ENCODE measurements at places on chromosomes 5 and 9.

DNA sequence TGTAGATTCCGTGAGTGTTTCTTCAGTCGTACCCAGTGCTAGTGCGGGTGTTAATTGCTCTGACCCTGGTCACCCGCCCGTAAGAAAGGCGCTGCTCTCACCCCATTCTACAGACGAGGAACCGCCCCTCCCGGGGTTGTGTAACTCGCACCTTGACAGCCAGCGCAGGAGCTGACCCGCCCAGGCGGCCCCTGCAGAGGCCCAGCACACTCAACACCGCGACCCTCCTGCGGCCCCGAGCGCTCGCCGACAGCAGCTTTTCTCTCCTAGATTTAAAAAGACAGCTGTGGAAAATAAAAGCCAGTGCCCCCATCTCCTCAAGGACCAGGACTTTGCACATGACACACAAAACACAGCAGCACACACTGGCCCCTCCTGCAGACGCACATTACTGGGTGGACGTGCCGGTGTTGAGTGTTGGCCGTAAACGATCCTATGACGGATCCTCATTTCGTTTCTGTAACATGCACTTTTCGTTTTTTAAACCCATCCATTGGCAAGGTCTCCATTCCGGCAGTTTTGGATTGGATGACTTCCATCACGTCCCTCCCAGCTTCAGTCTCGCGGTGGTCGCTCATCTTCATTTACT, 22.9 kb downstream of the OR2V2 start:
- peak; percentile 53 for DNase-seq

DNA sequence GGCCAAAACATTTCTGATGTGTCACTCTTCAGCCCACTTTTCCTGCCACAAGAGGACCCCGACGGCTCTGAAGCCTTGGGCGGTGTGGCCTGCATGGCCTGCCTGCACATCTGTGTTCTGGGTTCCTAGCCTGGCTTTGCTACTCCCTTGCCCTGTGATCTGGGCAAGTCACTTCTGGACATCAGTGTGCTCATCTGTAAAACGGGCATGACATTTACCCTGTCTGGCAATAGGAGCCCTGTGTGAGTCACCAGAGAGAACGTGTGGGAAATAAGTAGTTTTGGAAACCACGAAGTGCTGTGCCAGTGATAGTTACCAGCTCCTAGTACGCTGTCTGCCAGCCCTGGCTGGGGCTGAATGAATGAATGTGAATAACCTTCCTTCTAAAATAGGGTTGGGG, 90.8 kb downstream of the MACROH2A1 start:
- no peak for DNase-seq

- no peak for DNase-seq
Observed at GRCh38 chr5:5523066-5523505, 100.6 kb downstream of the ICE1 start.

DNA sequence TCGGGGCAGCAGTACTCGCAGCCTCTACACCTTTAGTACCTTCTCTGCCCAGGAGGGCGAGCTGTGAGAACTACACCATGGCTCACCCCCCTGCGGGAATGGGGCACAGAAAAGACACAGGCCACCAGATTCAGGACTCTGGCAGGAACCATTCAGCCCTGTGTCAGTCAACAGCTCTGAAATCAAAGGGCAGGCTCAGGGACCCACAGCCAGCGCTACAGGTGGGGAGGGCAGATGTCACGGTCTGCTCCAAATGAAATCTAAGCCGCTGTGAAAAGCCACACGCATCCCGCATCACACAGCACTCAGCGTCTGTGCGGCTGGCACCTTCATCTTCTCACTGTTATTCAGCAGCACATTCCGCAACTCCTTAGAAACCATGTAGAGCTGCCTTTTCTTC, 27.9 kb downstream of the NSUN2 start:
- DNase-seq = no peak

GRCh38 chr9:38066197-38066913, 2.7 kb downstream of the SHB start:
- DNase-seq = peak; percentile 53

GRCh38 chr5:157911568-157911967, 52.6 kb upstream of the CLINT1 start:
- no peak for DNase-seq

- DNase-seq = peak; percentile 90
Observed at GRCh38 chr5:144307736-144308135, 137.1 kb downstream of the KCTD16 start.

- DNase-seq = no peak
Observed at GRCh38 chr5:40220260-40220659, 459.5 kb upstream of the PTGER4 start.

- DNase-seq = no peak
Observed at GRCh38 chr9:72984226-72984947, 31.5 kb upstream of the ALDH1A1 start.

Data from NCI-H524 (cell line).